ENCODE measurements at places on chromosomes 12 and 14.

DNA sequence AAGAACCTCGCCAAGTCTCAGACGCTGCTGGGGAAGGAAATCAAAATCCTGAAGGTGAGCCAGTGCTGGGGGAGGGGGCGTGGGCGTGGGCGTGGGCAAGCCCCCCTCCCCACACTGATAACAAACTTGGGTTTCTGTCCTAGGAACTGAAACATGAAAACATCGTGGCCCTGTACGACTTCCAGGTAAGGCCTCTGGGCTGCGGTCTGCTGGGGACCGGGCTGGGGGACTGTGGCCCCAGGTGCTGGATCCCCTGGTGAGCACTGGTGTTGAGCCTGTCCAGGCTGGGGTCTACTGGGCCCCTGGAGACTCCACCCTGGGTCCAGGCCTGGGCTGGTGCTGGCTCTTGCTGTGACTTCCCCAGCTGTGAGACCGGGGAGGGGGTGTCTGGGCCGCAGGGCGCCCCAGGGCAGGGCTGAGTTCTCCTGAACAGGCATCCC lies 1.2 kb downstream of the ULK1 start:
- H3K27me3 ChIP-seq, result no peaks in the 10 kb centered on the region
- peak overlapping the region; percentile 88 for H3K27ac ChIP-seq

DNA sequence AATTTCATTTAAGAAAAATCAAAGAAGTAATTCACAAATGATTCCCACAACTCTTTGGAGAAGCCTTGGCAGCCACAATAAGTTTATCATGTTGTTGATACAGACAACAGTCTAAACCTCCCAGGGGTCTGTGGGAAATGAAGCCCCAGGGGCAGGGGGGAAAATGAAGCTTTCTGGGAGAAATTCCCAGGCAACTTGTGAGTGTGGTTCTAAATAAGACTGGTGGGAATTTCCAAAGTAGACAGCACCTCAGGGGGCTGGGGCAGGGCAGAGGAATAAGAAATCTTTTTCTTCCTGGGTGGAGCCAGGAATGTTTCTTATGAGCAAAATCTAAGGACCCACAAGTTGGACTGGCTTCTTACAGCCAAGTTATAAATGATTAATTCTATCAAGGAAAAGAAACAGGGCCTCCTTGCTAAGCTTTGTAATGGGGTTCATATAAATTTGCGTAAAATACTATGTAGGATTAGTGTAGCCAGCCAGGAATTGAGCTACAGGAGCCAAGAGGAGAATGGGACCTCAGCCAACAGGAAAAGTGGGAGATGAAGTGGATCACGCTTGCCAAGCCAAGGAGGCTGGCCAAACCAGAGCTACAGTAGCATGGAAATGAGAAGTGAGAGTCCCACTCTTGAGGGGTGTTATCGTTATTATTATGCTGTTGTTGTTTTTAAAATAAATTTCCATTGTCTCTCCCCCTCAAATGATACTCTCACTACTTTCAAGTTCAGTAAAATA lies 182.9 kb upstream of the FAR2 start:
- no peaks in the 10 kb centered on the region for H3K36me3 ChIP-seq
- no peak overlapping the region for H3K27ac ChIP-seq
- H3K27me3 ChIP-seq, result no peaks in the 10 kb centered on the region
- DNase-seq, result no peak
- peaks cover 11% of the 10 kb centered on the region for H3K4me1 ChIP-seq
- H3K4me3 ChIP-seq, result no peak overlapping the region

DNA sequence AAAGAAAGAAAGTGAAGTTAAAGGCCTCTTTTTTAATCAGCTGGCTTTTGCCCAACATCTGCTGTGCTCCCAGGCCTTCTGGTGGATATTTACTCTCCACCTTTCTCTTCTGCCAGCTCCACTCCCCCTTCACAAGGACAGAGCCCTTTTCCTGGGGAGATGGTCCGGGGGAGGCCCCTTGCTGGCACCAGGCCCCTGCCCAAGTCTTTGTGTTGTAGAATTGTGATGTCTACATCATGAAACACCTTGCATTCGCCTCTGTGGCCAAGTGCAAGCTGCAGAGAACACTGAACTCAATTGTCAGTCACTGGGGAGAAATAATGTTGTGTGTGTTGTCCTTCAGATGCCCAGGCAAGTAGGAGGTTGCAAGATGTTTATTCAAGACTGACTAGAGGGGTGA lies 150.3 kb downstream of the DPF3 start:
- H3K27ac ChIP-seq, result no peak overlapping the region
- no peaks in the 10 kb centered on the region for H3K27me3 ChIP-seq

DNA sequence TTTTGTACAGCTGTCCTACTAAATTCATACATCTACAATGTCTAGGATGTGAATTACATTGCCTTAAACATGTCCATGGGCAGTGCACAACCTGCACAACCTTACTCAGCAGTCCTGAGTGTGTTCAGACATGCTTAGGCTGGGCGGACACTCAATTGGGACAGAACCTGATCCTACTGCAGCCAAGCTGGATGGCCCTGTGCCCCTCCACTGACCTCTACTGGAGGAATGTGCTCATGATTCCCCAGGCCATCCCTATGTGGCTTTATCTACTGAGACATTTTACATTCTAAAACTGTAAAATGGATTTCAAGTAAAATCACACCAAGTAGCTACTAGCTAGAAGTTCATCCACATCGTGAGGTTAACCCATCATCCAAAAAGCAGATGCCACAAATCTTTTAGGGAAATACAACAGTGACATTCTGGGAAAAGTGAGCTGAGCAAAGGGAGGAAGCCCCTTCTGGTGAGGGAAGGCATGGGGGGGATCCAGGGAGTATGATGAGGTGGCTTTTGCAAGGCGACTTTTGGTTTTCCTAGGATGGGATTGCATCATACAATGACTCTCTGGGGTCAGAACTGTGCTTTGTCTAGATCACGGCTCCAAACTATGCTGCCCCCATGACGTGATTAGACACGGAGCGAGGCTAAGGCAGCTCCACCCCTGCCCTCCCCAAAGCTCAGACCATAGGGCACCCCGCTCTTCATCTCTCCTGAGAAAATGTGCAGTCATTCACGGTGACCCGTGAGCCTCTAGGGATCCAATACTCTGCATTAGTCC lies 911.7 kb upstream of the TMEM132C start:
- H3K4me3 ChIP-seq, result no peak overlapping the region
- no peaks in the 10 kb centered on the region for H3K36me3 ChIP-seq
- peak; percentile 76 for DNase-seq
- no peak overlapping the region for H3K27ac ChIP-seq
